ENCODE measurements at places on chromosomes 5 and 9. TPM values are rescaled to one million over a fixed set of nuclear protein-coding genes. Genes with fewer than 3 reads are reported as not detected.

C9orf43 gene
- 0.88 TPM for total RNA-seq

PCDHGA5 gene
- total RNA-seq = 8.8 TPM

ACOT12 gene
- 3.8 TPM for total RNA-seq

C9orf152 gene
- total RNA-seq = not detected

AP3B1 gene
- total RNA-seq = 46.4 TPM

RAB3C gene
- total RNA-seq = 25.0 TPM

PRDM12 gene
- total RNA-seq = 2.4 TPM

GABRB2 gene
- total RNA-seq = 31.1 TPM

LURAP1L gene
- 13.3 TPM for total RNA-seq

ZNF608 gene
- 61.9 TPM for total RNA-seq

SLC25A2 gene
- 0.39 TPM for total RNA-seq

FCN2 gene
- total RNA-seq = not detected

HTR4 gene
- 0.94 TPM for total RNA-seq

MTX3 gene
- 22.0 TPM for total RNA-seq

NUTM2F gene
- not detected for total RNA-seq

GABRA1 gene
- 25.3 TPM for total RNA-seq

IFNB1 gene
- not detected for total RNA-seq

TBCA gene
- total RNA-seq = 138 TPM

MSMP gene
- not detected for total RNA-seq

AK8 gene
- total RNA-seq = 2.3 TPM

ELOVL7 gene
- total RNA-seq = 4.6 TPM

TUT7 gene
- total RNA-seq = 30.7 TPM

SCGB3A1 gene
- total RNA-seq = 1.7 TPM

TAF11L10 gene
- not detected for total RNA-seq

TIMD4 gene
- 0.40 TPM for total RNA-seq

PCDHGA9 gene
- total RNA-seq = 10.9 TPM

C5orf58 gene
- total RNA-seq = not detected

NUTM2G gene
- total RNA-seq = not detected

OBP2B gene
- not detected for total RNA-seq

FBP2 gene
- not detected for total RNA-seq

ALG2 gene
- 28.7 TPM for total RNA-seq

BNC2 gene
- total RNA-seq = 26.2 TPM

CTNND2 gene
- 36.5 TPM for total RNA-seq

SAXO1 gene
- 0.10 TPM for total RNA-seq

PCDHB15 gene
- 15.2 TPM for total RNA-seq

INSL6 gene
- total RNA-seq = not detected

AIF1L gene
- 52.5 TPM for total RNA-seq

ANKRD18B gene
- 2.2 TPM for total RNA-seq

TRIM36 gene
- total RNA-seq = 50.3 TPM

CNTNAP3B gene
- total RNA-seq = 22.4 TPM

TOR4A gene
- total RNA-seq = 1.3 TPM
